ENCODE measurements at places on chromosomes 6 and 20.
A peak's percentile ranks its signal among the peaks of the same experiment; 100 is the strongest.

GRCh38 chr6:127539272-127539671 lies 20.1 kb upstream of the MTCL3 start:
- no peak for DNase-seq

DNA sequence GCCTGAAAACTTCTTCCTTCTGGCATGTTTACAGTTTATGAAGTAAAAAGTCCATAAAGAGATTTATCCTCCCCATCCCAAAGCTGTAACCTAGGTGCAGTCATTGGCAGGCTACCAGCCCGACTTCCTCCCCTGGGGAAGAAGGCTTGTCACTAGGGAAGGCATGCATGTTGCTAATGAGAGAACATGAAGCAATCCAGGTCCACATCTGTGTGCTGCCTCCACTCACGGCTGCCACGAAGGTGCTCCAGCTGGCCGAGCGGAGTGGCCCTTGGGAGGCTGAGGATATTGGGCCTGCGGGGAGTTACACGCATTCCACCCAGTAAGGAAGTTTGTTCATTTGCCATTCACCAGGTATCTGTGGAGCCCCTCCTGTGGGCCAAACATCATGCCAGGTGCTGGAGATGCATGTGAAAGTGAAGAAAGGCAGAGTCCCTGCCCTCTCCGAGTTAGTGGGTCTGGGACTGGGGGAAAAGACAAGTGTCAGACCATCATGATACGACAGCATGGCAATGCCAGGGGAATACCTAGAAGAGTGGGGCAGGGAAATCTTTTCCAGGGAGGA lies 257.0 kb downstream of the NRN1 start:
- no peak for DNase-seq

GRCh38 chr6:12010635-12011275 lies 1.4 kb upstream of the HIVEP1 start:
- DNase-seq = no peak

GRCh38 chr6:7166410-7167293 lies 58.9 kb downstream of the RREB1 start:
- DNase-seq = no peak

DNA sequence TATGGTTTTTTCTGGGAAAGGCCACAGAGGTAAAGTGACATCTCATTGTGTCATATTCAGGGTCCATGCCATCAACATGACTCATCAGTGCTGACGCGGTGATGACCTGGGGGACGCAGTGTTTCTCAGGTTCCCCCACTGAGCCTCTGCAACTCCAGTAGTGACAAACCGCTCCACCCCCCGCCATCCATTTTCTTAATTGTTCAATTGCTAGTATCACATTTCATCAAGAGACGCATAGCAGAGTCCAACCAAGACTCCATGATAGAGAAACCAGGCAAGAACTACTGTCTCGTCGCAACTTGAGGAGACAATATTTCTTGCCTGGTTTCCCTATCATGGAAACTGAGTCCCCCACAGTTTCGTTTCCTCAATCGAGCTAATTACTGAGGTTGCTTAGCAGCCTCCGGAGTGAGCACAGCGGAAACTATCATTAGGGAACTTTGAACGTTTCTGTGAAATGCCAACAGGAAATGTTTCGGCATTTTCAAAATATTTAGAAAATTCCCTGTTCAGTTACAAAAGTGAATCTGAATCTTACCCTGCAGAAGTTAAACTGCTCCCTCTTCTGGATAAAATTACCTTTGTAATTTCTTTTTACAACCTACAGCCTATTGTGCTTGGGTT lies 12.2 kb upstream of the SERPINB1 start:
- no peak for DNase-seq

GRCh38 chr6:49527320-49527719 lies 23.1 kb upstream of the C6orf141 start:
- DNase-seq = no peak

DNA sequence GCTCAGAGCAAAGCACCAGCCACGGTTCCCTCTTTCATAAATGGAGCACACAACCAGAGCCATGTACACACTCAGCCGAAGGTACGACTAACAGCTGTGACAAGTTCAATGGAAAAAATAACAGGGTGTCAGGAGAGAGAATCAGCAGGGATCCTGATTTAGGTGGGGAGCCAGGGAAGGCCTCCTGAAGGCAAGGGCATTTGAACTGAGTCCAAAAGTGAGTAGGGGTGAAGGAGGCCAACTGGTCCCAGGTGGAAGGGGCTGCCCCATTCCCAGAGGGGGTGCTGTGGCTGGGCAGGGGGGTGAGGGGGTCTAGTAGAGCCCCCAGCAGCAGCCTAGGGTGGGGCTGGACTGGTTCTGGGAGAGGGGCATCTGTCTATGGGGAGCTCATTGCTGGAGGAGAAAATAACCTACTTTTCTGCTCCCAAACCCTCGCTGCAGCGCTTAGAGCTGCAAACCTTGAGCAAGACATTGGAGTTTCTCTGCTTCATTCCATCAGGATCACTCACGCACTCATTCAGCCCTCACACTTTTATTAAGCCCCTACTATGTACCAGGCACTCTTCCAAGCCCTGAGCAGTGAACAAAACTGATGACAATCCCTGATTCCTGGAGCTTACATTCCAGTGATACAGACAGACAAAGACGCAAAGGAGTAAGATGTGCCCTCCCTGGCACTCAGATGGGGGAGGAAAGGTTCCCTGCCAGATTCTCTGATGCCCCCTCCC lies 113.5 kb downstream of the TOX2 start:
- DNase-seq = no peak

DNA sequence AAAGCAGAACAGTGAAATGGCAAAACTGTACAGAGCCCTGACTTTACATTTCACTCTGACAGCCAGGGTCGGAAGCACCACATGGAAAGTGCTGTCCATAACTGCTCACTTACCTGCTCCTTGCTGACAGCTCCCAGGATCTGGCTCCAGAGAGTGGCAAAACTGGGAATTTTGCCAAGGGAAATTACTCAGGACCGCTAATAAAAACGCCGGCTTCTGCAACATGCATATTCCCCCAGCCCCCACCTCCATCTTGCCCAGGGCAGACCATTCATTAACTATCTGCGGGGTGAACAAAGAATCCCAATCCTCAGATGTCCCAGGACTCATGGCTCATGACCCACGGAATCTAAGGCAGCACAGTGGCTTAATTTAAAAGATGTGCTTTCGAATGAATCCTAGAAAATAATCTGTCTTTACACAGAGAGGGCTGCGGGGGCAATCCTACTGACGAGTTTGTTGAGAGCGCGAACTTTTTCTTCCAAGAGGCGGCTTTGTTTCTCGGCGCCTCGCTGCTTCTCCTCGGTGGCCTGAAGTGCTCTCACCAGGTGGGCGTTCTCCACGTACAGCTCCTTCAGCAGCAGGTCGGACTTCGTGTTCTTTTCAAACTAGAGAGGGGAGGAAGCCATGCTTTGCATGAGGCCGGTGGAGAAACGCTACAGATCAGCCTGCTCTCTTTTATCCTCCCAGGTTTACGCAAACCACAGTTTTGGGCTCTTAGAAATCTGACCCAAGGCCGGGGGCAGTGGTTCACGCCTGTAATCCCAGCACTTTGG lies 45.8 kb downstream of the GINS1 start:
- no peak for DNase-seq

GRCh38 chr6:215335-216034 lies 76.8 kb upstream of the DUSP22 start:
- no peak for DNase-seq

DNA sequence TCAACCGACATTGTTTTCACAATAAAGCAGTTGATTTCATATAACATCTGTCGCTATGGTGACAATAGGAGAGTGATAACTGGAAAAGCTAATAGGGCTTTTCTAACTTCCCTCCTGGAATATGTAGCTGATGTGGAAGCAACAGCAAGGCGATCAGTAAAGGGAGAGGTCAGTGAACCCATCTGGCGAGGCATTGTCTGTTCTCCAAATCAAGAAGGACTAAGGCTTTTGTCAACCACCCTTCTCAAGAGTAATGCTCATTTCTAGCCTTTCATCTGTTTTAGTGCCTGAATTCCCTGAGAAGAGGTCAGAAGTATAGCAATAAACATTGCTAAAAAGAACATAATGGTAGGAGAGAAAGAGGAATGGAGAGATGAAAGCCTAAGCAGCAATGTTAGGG lies 201.3 kb downstream of the AKAP7 start:
- no peak for DNase-seq

GRCh38 chr6:134714679-134715078 lies 235.2 kb downstream of the ALDH8A1 start:
- no peak for DNase-seq

GRCh38 chr6:1553562-1554083 lies 56.1 kb upstream of the FOXC1 start:
- no peak for DNase-seq

- no peak for DNase-seq
Observed at GRCh38 chr6:152529369-152529768, 107.8 kb downstream of the SYNE1 start.

- no peak for DNase-seq
Observed at GRCh38 chr6:14010275-14010674, 85.5 kb downstream of the RNF182 start.

GRCh38 chr20:35431621-35432429 lies 6.2 kb downstream of the GDF5 start:
- DNase-seq = no peak

DNA sequence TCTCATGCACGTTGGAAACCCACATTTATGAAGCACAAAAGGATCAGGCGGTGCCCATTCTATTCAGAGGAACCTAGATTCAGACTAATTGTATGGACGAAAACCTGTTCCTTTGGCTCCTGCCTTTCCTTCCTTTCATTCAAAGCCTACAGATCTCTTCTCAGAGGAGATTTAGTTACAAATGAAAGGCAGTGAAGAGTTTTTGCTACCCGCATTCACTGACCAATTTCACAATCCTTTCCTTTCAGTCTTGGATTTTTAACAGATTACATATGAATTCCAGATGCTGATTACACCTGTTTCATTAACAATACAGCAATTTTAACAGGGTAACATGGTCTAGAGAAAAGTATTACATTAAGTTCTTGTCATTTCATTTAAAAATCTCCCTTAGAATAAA lies 32.0 kb downstream of the TMEM242 start:
- DNase-seq = no peak

DNA sequence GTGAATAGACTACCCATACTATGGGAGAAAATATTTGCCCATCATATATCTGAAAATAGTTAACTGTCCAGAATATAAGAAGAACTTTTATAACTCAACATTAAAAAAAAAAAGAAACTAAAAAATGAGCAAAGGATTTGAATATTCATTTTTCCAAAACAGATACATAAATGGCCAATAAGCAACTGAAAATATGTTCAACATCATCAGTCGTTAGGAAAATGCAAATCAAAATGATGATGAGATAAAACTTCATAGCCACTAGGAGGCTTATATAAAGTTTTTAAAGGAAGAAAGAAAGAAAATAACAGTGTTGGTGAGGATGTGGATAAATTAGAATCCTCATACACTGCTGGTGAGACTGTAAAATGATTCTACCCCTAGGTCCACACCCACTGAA lies 32.6 kb upstream of the HMGN3 start:
- no peak for DNase-seq

DNA sequence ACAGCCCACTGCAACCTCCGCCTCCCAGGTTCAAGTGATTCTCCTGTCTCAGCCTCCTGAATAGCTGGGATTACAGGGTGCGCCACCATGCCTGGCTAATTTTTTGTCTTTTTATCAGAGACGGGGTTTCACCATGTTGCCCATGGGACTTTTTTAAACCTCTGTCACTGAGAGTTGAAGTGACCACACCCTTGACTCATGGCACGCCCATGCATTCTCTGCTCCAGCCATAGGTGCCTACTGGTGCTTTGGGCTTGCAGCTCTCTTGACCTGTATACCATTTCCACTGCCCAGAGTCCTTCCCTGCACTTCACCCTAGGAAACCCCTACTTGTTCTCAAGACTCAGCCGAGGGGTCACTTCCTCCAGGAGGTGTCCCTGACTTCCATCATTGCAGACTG lies 2.4 kb upstream of the SCRT2 start:
- no peak for DNase-seq

- peak; percentile 13 for DNase-seq
Observed at GRCh38 chr6:11975353-11975977, 36.6 kb upstream of the HIVEP1 start.

- DNase-seq = no peak
Observed at GRCh38 chr20:25452333-25452732, 44.9 kb downstream of the GINS1 start.

- no peak for DNase-seq
Observed at GRCh38 chr6:46016063-46016608, 476 bp upstream of the CLIC5 start.

DNA sequence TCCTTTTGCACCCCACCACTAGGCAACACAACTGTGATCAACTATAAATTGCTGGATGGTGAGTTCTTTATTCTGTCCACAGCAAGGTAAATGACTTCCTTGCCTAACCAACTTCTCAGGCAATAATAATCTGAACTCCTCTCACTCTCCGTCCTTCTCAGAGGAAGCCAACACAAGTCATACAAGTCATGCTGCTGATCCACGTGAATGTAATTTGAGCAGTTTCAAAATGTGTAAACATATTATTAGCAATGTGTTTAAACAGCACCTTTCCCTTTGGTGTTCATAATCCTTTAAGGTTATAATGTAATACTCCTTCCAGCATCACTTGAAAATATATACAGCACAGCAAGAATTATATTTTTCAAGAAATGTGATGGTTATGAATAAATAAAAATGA lies 127.9 kb downstream of the QRSL1 start:
- no peak for DNase-seq

DNA sequence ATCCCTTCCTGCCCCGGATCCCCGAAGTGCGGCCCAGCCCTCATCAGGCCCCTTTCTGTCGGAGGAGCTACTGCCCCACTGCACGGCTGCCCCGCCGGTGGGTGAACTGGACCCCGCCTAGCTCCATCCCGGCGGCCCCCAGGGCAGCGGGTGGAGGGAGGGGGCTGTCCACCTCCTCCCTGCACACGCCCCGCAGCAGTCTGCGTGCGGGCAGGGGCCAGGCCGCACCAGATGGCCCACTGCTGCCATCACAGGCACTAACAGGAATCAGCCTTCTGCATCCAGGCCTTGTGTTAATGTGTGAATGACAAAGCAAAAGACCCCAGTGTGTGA lies 54.9 kb upstream of the UNC93A start:
- DNase-seq = no peak

DNA sequence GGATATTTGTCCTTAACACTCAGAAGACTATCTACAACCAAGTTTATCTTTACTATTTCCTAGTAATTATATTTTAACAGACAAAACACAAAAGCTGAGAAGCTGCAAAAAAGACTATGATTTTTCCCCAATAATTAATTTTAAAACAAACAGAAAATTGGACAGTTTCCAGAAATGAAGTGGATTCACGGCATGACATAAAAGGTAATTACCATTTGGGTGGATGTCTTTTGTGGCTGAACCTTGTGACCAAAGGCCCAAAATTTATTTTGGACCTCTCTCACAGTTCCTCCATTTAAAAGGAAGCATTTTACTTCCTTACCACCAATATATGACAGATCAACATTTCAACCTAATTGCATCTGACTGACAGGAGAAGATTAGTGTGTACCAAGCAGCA lies 90.2 kb downstream of the GMDS start:
- no peak for DNase-seq

Measured in stimulated activated CD8-positive, alpha-beta memory T cell treated with anti-CD3 and anti-CD28 coated beads, Interleukin-12 subunit alpha, Interleukin-12 subunit beta, amount 100 ng/mL, for 1 hour (primary cell).